ENCODE measurements at places on chromosomes 3 and 15. TPM values are rescaled to one million over a fixed set of nuclear protein-coding genes. Genes with fewer than 3 reads are reported as not detected.

The ZFAND6 gene
- 193 TPM for total RNA-seq

The CCDC9B gene
- total RNA-seq = 9.4 TPM

DNA sequence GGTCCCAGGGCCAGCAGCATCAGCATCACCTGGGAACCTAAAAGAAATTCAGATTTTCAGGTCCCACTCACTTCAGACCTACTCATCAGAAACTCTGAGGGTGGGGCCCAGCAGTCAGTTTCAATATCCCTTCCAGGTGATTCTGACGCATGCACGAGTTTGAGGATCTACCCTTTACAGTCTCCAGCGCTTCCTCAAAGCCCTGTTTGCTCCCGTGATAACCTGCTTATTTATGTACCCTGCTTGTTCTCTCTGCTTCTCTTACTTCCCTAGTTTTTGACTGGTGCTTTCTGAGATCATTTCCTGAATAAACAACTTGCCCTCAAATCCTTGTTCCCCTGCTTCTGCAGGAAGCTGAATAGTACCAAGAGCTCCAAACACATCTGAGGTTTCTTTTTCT, 245.3 kb downstream of the ZNF621 start:
- no peak for DNase-seq

- no peak for DNase-seq
Measured at GRCh38 chr15:48868023-48868422, 9.9 kb upstream of the EID1 start.

GRCh38 chr3:194730365-194730764, 44.7 kb downstream of the FAM43A start:
- no peak for DNase-seq

The GCNT3 gene
- total RNA-seq = 5.2 TPM

The A4GNT gene
- not detected for total RNA-seq

DNA sequence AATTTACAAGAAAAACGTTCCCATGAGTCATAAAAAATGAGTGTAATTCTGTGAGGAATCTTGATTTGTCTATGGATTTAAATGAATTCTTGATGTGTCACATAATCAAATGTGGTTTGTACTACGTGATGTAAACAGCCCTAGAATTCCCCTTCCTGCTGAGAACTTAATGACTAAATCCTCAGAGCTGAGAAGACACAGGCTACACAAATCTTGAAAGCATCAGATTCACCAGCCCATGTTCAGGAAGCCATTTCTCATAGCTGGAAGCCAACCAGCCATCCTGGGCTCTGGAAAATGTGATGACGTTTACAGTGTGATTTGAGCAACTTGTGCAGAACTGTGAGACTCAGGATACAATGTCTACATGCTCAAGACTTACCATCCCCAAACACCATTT, 193.7 kb upstream of the MME start:
- DNase-seq = no peak

- no peak for DNase-seq
Measured at GRCh38 chr15:83100097-83100646, 7.3 kb upstream of the TM6SF1 start.

The GPR160 gene
- total RNA-seq = 31.9 TPM

The CLK3 gene
- 110 TPM for total RNA-seq

Data from breast epithelium (tissue), 4 donors.